ENCODE measurements at places on chromosomes 16 and 17.

- DNase-seq = no peak
Observed at GRCh38 chr16:4383591-4384444, 12.2 kb downstream of the VASN start.

GRCh38 chr17:27530764-27531391 is 74.6 kb downstream of the KSR1 start:
- no peak for DNase-seq

- DNase-seq = no peak
Observed at GRCh38 chr17:21376759-21377690, 868 bp downstream of the KCNJ12 start.

DNA sequence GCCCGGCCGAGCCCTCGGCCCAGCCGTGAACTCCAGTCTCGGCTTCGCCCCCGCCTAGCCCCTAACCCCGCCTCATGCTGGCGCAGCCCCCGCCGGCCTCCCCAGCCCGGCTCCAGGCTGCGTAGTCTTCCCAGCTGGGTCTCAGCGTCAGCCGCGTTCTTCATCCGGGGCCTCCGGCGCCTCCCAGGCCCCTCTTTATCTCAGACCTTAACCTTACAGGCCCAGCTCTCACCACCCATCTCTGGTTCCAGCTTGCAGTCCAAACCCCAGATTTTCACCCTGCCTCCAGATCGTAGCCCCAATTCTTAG is at the start of gene PROCA1:
Gene PROCA1, minus strand, starts transcription at position 166 of the 309 bp plus-strand sequence. CDS start 228 bp downstream, outside the sequence.
- no peak for DNase-seq

Measured in CD4-positive, alpha-beta T cell treated with Interleukin-2 at 100 ng/mL for 4 hours (primary cell).